ENCODE measurements at places on chromosomes 4 and X.

DNA sequence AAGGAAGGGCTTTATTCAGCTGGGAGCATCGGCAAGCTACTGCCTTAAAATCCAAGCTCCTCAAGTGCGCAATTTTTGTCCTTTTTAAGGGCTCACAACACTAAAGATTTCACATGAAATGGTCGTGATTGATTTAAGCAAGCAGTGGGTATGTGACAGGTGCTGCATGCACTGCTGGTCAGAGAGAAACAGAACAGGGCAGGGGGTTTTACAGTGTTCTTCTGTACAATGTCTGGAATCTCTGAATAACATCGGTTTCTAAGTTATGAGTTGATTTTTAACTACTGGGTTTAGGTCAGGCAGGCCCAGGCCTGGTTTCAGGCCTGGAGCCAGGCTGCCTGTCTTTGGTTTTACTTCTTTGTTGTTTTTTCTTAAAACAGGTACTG lies 6.0 kb downstream of the UGT2B17 start:
- no peak overlapping the region for H3K27ac ChIP-seq
- H3K4me3 ChIP-seq: no peak overlapping the region
- DNase-seq: no peak
- no peaks in the 10 kb centered on the region for H3K4me1 ChIP-seq
- no peaks in the 10 kb centered on the region for H3K27me3 ChIP-seq

GRCh38 chr4:122221322-122221721 lies 69.2 kb downstream of the BLTP1 start:
- no peak overlapping the region for H3K4me3 ChIP-seq
- H3K36me3 ChIP-seq: no peaks in the 10 kb centered on the region
- DNase-seq: no peak
- H3K4me1 ChIP-seq: no peaks in the 10 kb centered on the region
- H3K27ac ChIP-seq: no peak overlapping the region

DNA sequence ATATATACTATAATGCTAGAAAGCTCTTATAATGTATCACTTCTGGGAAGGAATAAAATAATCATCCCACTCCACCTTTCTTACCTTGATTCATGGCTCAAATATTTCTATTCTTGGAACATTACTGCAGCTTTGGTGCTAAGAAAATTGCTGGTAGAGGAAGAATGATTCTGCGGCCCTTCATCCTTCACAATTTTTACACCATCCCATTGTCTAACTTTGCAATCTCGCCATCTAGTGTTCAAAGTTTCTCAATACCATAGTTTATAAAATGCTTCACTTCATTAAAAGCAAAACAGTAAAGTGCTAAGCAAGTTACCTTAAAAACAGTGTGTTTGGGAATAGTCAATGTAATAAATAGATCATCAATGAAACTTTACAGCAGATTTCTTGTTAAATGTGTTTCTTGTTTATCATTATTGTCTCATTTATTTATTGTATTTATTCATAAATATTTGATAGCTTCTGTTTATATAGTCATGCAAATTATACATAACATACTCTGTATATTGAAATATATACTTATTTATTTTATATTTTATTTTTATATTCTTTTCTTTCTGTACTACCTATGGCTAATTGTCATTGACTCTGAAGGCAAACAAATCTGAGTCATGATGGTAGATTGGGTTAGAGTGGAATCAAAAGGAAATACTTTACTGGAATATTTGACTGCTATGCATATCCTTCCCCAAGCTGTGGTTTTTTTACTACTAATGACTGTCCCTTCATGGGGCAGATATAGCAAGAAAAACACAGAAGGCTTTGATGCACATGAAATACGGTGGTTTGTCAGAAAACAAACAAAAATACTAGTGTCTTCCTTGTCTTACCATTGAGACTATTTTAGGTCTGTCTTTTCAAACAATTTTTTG lies 390.7 kb downstream of the MAPK10 start:
- no peak overlapping the region for H3K27ac ChIP-seq
- no peak overlapping the region for H3K4me3 ChIP-seq
- H3K4me1 ChIP-seq: no peaks in the 10 kb centered on the region
- DNase-seq: no peak

DNA sequence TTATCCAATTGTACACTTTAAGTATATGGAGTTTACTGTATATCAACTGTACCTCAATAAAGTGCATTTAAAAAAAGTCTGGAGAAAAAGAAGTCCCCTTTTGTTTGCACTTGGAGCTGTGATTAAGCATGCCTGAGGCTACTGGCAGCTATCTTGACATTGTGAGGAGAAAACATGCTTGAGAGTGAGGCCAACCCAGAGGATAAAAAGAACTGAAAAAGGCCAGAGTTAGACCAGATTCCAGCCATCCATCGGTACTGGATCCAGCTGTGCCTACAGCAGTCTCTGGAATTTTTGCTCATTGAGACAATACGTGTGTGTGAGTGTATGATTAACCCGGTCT lies 57.4 kb downstream of the LGI2 start:
- H3K27me3 ChIP-seq: no peaks in the 10 kb centered on the region
- H3K27ac ChIP-seq: peak overlapping the region; percentile 70
- no peaks in the 10 kb centered on the region for H3K36me3 ChIP-seq
- no peak overlapping the region for H3K4me3 ChIP-seq
- no peaks in the 10 kb centered on the region for H3K4me1 ChIP-seq

DNA sequence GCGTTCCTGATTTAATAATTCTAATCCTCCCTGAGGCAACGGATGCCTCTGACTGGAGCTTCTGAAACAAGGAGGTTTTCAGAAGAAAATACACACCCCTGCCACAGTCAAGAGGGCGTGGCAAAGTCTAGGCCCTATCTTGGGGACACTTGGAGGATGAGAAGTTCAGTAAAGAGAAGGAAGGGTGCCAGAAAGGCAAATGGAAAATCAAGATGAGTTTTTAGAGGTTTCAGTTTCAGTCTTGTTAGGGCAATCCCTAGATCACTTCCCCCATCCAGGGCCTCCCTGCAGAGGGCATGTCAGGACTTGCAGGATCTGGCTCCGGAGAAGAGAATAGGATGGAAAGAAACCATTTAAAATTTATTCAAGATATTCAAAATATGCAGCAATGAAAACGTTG lies 28.5 kb upstream of the FGF2 start:
- no peak overlapping the region for H3K27ac ChIP-seq
- no peak for DNase-seq
- no peaks in the 10 kb centered on the region for H3K36me3 ChIP-seq
- H3K4me3 ChIP-seq: no peak overlapping the region
- peaks cover 2% of the 10 kb centered on the region for H3K4me1 ChIP-seq

DNA sequence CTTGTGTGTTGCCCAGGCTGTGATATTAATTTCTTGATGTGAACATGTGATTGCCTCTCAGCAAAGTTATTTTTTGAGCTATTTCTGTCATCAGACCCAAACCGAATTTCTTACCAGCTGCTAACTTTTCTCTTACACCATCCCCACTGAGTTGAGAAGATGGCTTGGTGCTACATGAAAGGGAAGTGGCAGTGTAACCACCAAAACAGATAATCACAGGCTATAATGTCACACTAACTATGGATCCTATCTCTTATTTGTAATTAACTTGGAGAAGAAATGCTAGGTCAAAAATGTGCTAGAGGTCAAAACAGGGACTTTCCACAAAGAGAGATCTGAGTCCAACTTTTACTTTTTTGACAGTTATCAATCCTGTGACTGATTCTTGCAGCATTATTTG lies 43.8 kb downstream of the ELOVL6 start:
- no peaks in the 10 kb centered on the region for H3K27me3 ChIP-seq
- no peak for DNase-seq
- no peak overlapping the region for H3K27ac ChIP-seq

DNA sequence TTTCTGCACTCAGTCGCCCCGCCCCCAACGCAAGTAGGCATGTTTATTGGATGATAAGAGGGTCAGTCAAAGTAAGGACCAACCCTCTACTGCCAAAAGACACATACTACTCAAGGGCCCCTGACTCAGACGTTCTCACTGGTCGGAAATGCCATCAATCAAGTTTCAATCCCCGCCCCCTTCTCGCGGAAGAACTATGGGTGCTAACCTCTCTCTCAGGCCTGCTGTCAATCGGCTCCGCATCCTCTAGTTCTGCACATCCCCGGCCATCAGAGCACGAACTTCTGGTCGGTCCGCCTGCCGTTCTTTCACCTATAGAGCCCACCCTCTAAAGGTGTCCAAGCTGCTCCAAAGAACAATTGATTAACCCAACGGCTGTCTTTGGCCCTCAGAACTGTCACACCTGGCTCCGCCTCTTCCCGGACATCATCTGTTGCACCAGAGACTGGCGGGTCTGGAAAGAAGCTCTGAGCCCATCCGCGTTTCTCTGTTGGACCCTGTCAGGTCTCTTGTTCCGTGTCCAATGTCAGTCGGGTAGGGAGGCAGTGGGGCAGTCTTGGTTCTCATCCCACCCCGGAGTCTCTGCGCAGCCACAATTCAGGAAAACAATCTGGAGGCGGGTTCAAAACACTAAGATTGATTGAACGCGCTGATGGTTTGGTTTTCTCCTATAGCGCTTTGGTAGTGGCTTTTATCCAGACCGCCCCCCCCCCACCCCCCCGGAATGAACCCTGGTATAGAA lies 15.2 kb downstream of the NDUFB11 start:
- peak overlapping the region; percentile 47 for H3K4me3 ChIP-seq
- peaks cover 5% of the 10 kb centered on the region for H3K4me1 ChIP-seq

DNA sequence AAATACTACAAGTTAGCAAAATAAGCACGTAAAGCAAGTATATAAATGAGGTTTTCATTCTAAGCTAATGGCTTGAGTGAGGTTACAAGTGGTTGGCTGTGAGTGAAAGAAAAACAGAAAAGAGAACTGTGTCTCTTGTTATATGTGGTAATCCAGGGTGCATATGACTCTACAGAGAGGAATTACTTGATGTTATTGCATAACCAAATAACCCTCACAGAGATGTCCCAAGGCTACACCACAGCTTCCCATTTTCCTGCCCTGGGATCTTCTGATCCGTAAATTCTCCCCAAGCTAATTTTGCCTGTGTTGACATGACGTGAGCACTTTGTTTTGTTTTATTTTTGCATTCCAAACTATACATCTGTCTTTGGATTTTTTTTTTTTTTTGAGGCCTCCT lies 470.0 kb upstream of the INTU start:
- H3K4me1 ChIP-seq: no peaks in the 10 kb centered on the region
- no peak for DNase-seq
- H3K27ac ChIP-seq: no peak overlapping the region
- H3K27me3 ChIP-seq: no peaks in the 10 kb centered on the region

GRCh38 chrX:80792205-80792604 lies 17.5 kb downstream of the BRWD3 start:
- H3K27me3 ChIP-seq: no peaks in the 10 kb centered on the region
- H3K36me3 ChIP-seq: no peaks in the 10 kb centered on the region
- H3K27ac ChIP-seq: no peak overlapping the region
- H3K4me1 ChIP-seq: no peaks in the 10 kb centered on the region
- no peak for DNase-seq

DNA sequence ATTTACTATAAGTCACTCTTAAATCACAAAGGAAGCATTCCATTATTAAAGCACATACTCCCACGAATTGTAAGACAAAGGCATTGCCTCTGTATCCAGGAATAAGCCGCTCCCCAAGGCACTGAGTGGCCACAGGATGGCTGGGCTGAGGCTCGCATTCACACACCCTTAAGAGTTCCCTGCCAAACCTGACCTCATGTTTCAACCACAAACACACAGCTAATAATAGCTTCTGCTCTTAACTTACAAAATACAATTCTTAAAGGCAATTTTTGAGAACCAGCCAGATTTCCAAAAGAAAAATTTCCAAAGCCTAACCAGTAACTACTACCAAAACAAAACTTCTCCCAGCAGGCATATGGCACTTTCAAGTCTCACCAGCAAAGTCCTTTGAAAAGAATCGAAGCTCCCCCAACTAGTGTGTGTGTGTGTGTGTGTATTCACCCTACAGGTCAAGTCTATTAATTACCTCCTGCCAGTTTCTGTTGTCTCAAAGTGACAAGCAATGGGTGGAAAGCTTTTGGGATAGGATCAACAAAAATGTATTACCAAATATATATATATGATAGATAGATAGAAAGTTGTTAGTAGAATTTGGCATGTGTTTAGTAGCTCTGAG lies 36.0 kb downstream of the ARHGAP6 start:
- no peak overlapping the region for H3K4me3 ChIP-seq
- DNase-seq: no peak
- H3K4me1 ChIP-seq: no peaks in the 10 kb centered on the region
- no peaks in the 10 kb centered on the region for H3K27me3 ChIP-seq
- H3K36me3 ChIP-seq: no peaks in the 10 kb centered on the region
- no peak overlapping the region for H3K27ac ChIP-seq
